NCI-H524 (cell line): ENCODE measurements at places on chromosomes 6 and 20.
A peak's percentile ranks its signal among the peaks of the same experiment; 100 is the strongest.

DNA sequence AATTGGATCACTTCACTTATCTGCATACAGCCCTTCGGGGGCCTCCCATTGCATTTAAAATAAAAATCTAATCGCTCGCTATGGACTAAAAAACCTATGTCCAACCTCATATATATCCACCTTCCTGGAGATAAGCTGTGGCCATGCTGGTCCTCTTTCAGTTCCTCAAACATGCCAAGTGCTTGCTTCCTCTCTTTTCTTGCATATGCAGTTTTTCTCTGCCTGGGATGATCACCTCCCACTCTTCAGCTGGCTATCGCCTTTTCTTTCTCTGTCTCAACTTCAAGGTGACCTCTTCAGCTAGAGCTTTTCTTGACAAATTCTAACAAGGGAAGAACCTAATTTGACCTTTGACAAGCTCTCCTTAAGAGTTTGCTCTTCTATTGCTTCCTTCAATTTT, 5.6 kb upstream of the TFB1M start:
- no peak for DNase-seq

DNA sequence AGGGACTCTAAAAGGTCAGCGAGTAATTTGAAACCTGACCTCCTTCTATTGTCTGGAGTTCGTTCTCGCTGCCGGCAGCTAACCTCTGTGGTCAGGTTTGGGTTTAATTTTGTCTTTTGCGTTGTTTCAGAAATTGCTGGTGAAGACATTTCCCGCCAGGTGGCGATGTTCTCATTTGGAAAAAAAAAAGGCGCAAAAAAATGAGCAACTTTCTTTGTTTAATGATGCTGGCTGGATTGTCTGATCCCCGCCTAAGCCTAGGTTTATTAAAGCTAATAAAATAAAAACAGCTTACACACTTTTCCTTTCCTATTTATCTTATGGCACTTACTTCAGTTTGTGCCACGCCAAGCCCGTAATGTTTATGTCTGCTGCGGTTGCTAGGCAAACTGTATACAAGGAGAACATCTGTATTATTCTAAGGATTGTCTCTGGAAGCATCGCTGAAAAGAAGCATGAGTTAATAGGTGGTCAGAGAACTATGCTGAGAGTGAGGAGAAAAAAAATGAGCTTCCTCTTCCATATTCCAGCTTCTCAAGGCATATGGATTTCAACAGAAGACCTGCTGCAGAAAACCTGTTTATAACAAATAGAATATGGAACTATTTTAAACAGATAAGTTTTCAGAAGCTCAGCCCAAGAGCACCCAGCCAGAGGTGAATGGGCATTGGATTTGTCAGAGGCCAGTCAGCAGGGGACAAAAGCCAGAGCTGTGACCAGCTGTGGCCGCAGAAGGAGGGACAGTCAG, 205.7 kb downstream of the DOK5 start:
- DNase-seq = peak; percentile 50

DNA sequence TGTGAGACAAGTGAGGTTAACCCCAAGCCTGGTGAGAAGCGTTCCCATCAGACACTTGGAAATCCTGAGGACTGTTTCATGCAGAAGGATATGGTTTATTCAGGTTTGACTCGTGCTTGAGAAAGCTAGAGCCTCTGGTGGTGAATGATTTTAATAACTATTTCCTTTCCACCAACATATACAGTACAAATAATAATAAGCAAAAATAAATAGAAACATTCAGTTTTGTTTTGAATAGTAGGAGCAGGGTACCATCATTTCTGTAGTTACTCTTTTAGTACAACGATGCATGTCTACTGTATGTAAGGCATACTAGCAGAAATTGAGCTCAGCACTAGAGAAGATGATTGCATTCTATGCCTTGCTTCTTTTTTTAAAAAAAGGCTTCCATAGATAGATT, 33.5 kb downstream of the PLG start:
- no peak for DNase-seq

DNA sequence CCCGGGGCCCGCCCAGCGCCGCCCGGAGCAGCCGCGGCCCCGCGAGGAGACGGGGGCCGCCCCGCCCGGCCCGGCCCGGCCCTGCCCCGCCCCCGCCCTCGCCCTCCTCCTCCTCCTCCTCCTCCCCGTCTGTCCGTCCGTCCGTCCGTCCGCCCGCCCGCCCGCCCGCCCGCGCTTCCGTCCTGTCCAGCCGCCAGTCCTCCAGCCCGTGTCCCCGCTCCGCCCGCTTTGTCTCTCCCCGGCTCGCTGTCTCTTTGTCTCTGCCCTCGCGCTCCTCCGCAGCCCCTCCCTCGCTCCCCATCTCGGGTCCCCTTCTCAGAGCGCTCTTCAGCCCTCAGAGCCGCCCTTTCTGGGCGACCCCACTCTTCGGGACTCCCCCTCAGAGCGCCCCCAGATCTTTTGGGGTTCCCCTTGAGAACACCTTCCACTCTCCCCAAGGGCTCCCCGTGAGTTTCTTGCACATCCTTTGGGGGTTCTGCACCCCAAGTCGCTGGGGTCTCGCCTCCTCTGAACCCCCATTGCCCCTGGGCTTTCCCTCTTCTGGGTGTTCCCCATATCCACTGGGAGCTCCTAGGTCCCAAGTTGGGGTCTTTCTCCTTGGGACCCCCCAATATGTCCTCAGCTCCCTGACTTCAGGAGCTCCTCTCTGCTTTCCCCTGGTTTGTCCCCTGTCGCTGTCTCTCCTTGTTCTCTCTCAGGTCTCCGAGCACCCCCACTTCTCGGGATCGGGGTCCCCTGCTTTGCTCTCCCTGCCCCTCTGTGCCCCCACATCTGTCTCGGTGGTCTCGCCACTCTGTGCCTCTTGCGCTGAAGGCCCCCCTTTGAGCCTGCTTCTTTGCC, 79.5 kb upstream of the MYL9 start:
- DNase-seq = peak; percentile 46

DNA sequence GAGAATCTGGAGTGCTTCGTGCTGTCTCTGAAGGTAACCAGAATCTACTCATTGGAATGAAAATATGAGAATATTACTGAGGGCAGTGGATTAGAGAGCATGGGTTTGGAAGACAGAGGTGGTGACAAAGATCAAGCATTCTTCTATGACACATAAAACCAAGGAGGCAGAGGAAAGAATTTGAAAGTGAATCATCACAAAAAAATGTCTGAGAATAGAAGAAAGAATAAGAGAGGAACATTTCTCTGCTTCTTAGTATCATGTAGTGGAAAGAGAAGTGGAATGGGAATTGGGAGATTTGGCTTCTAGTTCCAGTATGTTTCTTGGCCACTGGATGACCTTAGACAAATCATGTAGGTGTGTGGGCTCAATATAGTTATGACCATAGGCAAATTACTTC, 474.0 kb downstream of the TFAP2B start:
- DNase-seq = no peak

DNA sequence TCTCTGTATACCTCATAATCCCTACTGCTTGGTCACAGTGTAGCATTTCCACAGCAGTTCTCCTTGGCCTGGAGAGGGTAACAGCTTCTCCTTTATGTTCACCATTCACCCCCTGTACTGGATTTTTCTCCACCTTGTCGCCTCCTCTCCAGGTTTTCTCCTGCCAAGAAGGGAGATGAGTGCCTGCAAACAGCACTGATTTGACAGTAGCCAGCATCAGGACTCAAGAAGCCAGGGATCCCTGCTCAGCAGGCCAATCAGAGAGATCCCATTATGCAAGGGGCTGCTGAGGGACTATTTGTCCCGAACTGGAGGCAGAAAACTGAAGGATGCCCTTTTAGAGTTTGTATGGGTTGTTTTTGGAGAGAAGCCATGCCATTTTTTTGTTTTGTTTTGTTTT, 68.6 kb upstream of the RIPOR2 start:
- DNase-seq = no peak

DNA sequence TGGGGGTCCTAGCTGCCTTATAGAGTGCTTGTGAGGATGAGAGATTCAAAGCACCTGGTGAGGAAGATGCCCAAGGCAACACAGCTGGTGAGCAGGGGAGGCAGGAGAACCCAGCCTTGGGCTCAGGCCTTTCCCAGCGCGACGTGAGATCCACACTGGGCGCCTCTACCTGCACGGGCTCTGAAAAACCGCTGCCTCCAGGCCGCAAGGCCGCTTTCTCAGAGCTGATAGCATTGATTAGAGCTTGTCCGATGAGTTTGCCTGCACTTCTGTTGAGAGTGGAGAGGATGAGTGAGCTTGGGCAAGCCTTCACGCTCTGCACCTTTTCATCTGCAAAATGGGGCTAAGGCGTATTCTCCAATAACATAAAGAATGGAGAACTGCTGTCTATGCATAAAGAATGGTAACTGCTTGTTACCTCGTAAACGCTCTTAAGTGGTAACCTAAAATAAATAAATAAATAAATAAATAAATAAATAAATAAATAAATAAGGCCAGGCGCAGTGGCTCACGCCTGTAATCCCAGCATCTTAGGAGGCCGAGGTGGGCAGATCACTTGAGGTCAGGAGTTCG, 916 bp downstream of the PABPC1L start:
- DNase-seq = no peak

DNA sequence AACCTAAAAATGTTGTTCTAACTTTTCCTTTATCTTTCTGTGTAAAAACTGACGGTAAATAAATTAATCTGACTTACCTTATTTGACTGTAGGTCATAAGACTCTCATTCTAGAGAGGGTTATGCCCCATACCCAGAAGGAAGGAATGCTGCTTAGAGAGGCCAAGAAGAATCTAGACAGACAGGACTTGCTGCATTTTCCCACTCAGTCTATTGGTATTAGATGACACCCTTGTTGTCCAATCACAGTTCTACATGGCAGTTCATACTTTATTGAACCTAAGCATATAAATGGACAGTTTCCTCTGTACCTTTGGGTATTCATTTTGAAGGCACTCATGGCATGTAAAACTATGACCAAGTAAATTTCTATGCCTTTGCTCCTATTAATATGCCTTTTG, 359.6 kb upstream of the ID4 start:
- DNase-seq = no peak

DNA sequence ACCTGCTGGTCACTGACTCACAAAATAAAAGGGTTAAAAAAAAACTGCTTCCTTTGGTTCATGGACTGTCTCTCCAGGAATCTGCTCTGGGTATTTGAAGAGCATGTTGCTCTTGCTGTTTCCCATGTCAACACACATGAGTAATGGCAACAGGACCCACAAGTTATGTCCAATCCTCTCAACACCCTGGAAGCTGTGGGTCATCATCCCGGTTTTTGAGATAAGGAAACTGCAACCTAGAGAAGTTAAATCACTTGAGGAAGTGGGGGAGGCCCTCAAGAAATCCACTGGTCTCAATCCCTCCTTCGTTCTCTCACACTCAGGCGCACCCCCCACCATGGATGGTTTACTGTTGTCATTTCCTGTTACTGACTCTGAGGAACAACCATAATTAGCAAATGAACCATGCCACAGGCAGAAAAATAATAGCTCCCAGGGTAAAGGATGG, 12.4 kb downstream of the MAP1LC3A start:
- DNase-seq = no peak

GRCh38 chr6:127748290-127748689, 152.6 kb downstream of the THEMIS start:
- no peak for DNase-seq

GRCh38 chr20:5482791-5483190, 166.0 kb upstream of the PROKR2 start:
- no peak for DNase-seq

GRCh38 chr6:73802366-73802765, 106.4 kb downstream of the CD109 start:
- no peak for DNase-seq

DNA sequence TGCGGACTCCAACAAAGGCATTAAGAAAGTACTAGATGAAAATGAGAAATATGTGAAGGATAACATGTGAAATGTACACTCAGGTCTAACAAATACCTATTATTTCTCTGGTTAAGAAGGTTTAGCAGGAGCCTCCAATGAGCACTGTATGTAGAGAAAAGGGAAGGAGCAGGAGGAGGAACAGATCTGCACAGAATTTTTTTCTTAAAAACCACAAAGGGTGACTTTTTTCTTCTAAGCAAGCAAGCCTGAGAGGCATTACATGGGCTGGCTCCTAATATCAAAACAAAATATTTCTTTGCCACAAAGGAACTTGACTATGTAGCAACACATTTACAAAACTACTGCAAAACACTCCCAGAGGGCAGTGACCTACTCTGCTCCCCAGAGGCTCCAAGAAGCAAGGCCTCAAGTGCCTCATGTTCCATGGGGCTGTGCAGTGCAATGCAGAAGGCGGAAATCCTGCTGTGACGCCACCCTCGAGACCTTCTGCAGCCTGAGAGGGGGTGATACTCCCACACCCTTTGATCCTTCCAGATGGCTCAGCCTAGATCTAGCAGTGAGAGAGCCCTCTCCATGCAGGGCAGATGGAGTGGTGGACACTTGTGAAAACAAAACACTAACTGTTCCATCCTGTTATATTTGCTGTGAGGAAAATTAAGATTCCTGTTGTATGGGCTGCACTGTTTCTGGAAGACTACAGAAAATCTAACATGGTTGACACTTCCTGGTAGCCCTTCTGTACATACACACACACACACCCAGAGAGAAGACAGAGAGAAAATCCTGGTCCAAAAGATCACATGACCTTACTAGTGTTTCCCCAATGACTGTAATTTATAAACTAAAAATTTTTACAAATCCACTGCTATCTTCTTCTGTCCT, 36.0 kb upstream of the SMIM29 start:
- DNase-seq = peak; percentile 91

GRCh38 chr6:51934098-51934497, 153.3 kb downstream of the PKHD1 start:
- no peak for DNase-seq

DNA sequence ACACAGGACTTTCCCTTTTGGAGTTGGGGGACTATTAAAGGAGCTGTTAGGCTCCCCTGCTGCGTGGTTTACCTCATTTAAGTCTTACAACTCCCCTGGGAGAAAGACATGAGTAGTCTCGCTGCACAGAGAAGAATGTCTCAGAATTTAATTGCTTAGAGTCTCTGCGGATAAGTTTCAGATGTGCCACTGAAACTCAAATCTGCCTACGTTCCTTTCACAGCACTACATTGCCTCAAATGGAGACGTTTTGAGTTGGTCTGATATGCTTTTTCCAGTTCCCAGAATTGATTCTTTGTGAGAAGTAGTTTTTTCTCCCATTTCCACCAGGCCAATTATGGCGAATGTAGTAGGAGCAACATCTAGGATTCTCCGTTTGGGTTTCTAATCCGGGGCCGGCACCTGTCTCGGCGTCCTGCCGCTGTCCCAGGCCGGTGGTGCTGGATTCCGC, 532 bp upstream of the SLC35F1 start:
- DNase-seq = peak; percentile 68

- no peak for DNase-seq
Observed at GRCh38 chr20:16158976-16159286, 414.3 kb downstream of the KIF16B start.

- DNase-seq = peak; percentile 78
Observed at GRCh38 chr20:33232486-33233072, 3.2 kb upstream of the BPIFA1 start.

GRCh38 chr6:3878048-3878666, 29.0 kb downstream of the FAM50B start:
- no peak for DNase-seq

GRCh38 chr6:71203206-71203605, 85.4 kb upstream of the OGFRL1 start:
- peak; percentile 27 for DNase-seq

DNA sequence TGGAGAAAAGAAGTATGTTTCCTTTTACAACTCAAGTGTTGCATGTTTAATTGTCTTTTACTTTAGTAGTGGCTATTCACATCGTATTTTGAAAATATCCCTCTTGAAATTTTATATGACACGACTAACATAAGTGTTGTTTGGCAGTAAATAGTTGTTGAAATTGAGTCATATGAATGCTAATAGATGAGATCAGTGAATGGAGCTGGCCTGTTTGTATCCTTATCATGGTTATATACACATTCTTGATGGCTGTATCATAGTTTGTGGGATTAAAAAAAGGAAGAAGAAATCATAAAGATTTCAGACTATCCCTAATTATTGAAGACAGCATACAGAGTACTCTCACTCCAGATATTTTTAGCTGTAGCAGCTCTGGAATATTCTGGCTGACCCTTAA, 8.2 kb upstream of the RAE1 start:
- DNase-seq = no peak
